ENCODE measurements at places on chromosomes 13 and 19. TPM values are rescaled to one million over a fixed set of nuclear protein-coding genes. Genes with fewer than 3 reads are reported as not detected.

Gene KCNRG
- total RNA-seq: 0.30 TPM

DNA sequence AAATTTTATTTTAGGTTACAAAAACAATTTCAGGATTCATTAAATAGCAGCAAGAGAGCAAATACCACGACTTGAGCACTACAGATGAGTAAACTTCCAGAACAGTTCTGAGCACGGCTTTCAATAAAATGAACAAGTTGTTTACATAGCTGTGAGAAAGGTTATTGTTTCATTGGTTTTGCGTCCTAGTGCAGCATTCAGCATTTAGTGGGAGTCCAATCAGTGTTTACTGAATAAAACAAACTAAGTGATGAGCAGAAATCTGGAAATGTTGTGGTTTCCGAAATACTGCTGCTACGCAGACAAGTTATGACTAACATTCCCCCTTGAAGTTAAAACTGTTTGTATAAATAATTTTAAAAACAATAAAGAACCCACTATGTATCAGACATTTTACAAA lies 251.5 kb upstream of the STARD13 start:
- no peak for DNase-seq

DNA sequence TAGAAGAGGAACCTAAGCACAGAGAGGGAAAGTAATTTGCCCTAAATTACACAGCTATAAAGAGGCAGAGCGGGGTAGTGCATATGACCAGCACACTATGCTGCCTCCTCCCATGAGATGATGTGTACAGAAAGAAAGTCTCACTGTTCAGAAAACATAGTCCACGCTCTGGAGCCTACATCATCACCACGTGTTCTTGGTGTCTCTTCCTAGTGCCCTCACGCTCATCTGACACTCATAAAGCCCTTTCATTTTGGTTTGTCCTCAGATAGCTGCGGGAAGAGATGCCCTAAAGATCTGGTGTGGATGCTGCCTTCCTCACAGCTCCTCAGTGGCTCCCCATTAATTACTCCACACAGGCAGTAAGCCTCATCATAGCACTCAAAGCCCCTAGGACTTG lies 27.4 kb upstream of the SIAH3 start:
- no peak for DNase-seq

GRCh38 chr13:70841240-70842061 lies 733.2 kb upstream of the KLHL1 start:
- no peak for DNase-seq

- DNase-seq: no peak
Observed at GRCh38 chr19:30557212-30557611, 185.0 kb downstream of the ZNF536 start.

- peak; percentile 65 for DNase-seq
Observed at GRCh38 chr19:12783291-12783848, 7.9 kb upstream of the JUNB start.

DNA sequence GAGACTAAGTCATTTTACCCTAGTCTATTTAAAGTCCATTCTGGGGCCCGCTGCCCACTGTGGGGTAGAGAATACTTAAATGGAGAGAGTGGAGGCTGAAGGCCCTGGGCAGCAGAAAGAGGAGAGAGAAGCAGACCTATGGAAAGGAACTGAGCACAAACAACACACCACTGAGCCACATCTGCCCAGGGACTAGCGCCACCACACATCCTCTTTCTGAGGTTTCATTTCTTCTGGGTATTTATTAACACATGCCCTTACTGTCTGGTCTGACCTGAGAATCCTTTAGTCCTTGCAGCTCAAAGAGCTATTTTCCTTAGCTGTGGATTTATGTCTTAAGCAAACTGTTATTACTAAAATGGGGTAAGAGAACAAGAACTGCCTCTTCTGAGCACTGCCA lies 154.0 kb downstream of the NALCN start:
- no peak for DNase-seq

Gene NCAN
- not detected for total RNA-seq

Gene POMP
- total RNA-seq: 76.6 TPM

Gene C19orf67
- 0.35 TPM for total RNA-seq

- DNase-seq: no peak
Observed at GRCh38 chr19:31693131-31693932, 344.1 kb upstream of the TSHZ3 start.

- no peak for DNase-seq
Observed at GRCh38 chr19:3655402-3656072, 28.9 kb upstream of the CACTIN start.

Measured in activated CD4-positive, alpha-beta memory T cell treated with anti-CD3 and anti-CD28 coated beads, Interleukin-2, amount 10 ng/mL, durations not matched to agents 7 days and 5 days (primary cell).